ENCODE measurements at places on chromosomes 2 and 18.
A peak's percentile ranks its signal among the peaks of the same experiment; 100 is the strongest.

DNA sequence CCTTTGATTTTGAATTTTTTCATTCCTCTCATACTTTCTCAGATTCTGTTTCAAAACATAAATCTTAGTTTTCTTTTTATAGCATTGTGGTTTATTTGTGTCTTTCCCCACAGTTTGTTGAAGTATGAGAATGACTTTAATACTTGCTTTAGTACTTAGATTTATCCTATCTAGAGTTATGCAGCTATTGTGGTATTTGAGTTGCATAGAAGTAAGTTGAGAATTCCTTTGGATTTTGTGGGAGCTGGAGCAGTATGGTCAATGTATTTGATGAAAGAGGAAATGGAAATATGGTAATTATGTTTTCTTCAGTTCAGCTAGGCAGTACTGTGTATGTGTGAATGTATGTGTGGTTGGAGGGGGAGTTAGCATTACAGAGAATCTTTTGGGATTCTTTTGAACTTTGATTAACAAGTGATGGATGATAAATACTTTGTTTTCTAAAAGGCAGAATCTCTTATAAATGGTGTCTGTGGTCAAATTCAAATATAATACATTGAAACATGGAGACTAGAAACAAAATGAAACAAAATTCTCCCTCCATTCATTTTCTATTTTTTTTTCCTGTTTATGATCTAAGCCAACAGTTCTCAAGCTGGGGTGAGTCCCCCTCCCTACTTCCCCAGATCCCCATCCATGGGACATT, 3.0 kb downstream of the ACVR2A start:
- peak; percentile 48 for DNase-seq

GRCh38 chr2:200814917-200815316, 3.2 kb downstream of the BZW1 start:
- peak; percentile 61 for DNase-seq

DNA sequence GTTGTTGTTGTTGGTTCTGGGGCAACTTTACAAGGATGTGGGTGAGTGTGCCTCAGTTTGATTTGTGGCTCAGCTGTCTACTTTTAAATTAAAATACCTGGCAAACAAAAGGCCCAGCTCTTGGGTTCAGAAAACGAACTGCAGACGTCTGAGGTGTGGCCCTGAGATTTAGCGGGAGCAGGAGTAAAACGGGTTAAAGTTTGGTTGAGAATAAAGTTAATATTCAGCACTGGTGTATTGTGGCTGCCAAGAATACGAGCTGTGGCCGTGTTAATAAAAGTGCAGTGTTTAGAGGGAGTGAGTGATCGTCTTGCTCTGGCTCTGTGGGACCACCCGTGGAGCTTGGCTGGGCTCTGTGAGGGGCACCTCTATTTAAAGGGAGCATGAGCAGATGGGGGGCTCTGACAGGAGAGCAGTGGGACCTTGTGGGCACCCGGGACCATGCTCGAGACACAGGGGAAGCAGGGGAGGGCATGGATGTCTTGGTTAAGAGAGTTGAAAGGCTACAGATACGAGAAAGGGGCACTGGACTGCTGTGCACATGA, 80.3 kb downstream of the VAPA start:
- no peak for DNase-seq

- peak; percentile 23 for DNase-seq
Observed at GRCh38 chr2:179677077-179677688, 184.2 kb downstream of the ZNF385B start.

GRCh38 chr2:62794791-62795190, 89.3 kb downstream of the EHBP1 start:
- peak; percentile 67 for DNase-seq

- no peak for DNase-seq
Observed at GRCh38 chr2:170643346-170643745, 71.8 kb upstream of the SP5 start.

All from fibroblast of lung (primary cell).